GM13977 (cell line): ENCODE measurements at places on chromosomes 5 and 9.

GRCh38 chr9:592225-592624 is 249.3 kb upstream of the DMRT1 start:
- DNase-seq: no peak

- DNase-seq: no peak
Measured at GRCh38 chr9:136326761-136327303, 507 bp upstream of the GPSM1 start.

DNA sequence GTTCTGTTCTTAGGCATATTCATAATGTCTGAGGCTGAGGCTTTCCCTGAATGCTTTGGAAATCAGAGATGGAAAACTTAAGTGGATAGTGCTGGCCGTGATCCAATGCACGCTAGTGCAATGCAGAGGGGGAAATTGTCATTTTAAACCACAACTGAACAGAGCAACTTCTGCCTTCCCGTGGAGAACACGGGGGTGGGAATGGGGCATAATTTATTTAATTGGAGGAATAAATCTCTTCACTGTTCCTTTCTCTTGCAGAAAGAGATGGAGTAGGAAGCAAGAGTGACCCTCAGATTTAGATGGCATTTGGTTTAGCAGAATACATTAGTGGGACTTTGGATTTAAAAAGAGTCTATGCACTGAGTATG is 22.9 kb upstream of the NREP start:
- no peak for DNase-seq

DNA sequence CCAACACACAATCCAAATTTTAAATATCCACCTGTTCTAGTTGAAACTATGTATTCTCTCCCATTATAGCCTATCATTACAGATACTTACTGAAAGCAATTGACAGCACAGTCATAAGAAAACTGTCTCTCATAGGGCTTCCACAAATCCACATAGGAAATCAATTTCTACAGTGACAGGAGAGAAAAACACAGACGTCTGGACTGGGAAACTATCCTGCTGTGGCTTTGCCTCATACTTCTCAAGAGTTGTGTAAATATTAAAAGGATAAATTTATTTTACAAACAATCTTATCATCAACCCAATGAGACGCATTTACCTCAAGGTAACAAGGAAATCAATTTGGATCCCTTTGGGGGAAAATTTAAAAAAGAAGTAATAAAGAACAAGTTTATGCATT is 517.5 kb downstream of the EFNA5 start:
- DNase-seq: no peak

DNA sequence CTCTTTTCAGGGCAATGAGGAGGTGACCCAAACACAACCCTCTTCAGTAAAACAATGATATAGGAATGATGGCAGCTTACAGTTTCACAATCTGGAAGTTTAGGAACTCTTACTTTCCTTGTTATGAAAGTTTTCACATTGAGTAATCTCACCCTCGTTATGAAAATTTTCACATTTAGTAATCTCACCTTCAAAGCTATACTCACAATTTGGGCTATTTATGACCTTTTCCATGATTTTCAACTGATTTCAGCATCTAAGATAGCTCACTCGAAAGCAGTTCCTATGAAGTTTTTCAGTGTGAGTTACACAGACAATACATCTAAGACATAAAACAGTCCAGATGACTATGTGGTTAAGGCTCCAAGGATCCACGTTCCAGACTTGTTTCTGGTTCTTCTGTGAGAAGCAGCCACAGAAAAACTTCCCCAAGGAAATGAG is 57.1 kb downstream of the FOXD1 start:
- DNase-seq: no peak

- no peak for DNase-seq
Measured at GRCh38 chr5:139688751-139689372, 40.7 kb downstream of the CXXC5 start.

- no peak for DNase-seq
Measured at GRCh38 chr5:77963795-77964194, 187.7 kb upstream of the TBCA start.

- DNase-seq: no peak
Measured at GRCh38 chr9:113464286-113464660, 746 bp downstream of the RGS3 start.

DNA sequence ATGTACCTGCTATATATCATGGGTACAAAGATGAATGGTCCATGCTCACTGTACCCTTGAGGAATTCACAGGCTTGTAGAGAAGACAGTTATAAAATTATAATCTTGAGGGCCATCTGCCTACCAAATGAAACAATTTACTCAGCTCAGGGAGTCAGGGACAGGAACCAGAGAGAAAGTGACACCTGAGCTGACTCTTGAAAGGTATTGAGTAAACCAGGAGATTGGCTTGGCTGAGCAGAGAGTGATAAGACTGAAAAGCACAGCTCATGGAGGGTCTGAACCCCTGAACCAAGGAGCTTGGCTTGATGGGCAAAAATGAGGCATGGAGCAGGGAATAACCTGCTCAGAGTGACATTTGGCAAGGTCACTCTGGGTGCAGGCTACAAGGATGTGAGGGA is 147.3 kb downstream of the FAM114A2 start:
- DNase-seq: no peak

DNA sequence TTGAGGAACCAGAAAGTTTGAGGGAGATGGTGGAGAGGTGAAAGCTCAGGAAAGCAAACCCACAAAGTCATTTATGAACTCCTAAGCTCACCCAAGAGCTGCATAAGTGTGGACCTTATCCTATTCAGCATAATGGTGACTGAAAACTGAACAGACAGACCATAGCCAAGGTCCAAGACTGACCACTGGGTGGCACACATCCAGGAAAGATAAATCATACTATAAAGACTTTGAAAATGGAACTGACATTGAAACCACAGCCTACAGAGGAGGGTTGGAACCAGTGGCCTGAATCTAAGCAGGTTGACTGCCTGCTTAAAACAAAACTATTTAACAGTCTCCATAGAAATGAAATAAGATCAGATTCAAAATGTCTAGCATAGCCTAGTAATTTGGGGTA is 121.0 kb upstream of the RGS7BP start:
- peak; percentile 3 for DNase-seq

DNA sequence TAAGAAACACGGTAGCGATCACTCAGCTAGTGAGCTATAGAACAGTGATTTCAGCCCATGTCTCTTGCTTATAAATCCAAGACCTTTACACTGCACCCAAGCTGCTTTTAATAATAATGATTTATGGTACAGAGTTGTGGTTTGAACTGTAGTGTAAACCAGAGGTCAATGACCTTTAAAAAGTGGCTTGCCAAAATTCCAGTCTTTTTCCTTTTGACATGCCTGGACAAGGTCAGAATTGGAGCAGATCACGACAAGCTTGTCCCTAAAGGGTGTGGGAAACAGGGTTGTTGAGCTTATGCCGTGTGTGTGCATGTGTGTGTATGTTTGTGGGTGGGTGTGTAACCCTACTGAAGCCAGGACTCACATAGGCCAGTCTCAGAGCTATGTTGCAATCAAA is 225.3 kb upstream of the CLINT1 start:
- no peak for DNase-seq

- DNase-seq: no peak
Measured at GRCh38 chr5:56482363-56482762, 249.2 kb upstream of the ANKRD55 start.

DNA sequence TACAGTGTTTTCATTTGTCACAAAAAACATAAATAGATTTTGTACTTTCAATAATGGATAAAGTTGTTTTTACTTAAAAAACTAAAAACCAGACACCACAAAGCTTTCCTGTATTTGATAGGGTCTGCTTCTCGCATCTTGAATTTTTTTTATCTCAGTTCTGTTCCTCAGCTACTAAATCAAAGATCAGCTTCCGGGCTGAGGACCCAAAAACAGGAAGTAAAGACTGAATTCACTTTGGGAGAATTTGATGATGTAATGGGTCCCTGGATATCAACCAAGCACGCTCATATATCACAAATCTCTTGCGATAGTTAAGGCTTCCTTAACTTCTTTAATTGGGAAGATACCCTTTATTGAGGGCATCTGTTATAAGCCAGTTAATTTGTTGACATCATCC is 24.1 kb downstream of the ITK start:
- DNase-seq: no peak

DNA sequence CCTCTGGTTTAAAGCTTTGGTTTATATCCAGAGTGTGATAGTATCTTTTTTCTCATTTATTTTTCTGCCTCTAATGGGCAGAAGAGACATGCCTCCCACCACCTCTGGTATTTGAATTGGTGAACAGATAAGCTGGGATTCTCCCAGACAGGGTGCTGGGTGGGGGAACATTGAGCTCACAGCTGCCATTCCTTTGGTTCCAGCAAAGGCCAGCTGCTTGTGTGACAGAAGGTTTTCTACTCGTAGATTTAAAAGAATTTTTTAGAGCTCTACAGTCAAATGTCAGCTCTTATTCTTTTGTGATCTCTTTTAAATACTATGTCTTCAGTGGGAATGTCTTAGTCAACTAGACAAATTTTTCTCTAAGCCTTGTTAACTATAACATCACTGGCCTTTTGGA is 54.7 kb upstream of the ADAMTS16 start:
- no peak for DNase-seq

- DNase-seq: no peak
Measured at GRCh38 chr5:58969253-58969652, 386.4 kb downstream of the RAB3C start.

GRCh38 chr5:168097876-168098653 is 193.4 kb upstream of the WWC1 start:
- no peak for DNase-seq

GRCh38 chr5:1647580-1647979 is 123.8 kb upstream of the LPCAT1 start:
- no peak for DNase-seq

DNA sequence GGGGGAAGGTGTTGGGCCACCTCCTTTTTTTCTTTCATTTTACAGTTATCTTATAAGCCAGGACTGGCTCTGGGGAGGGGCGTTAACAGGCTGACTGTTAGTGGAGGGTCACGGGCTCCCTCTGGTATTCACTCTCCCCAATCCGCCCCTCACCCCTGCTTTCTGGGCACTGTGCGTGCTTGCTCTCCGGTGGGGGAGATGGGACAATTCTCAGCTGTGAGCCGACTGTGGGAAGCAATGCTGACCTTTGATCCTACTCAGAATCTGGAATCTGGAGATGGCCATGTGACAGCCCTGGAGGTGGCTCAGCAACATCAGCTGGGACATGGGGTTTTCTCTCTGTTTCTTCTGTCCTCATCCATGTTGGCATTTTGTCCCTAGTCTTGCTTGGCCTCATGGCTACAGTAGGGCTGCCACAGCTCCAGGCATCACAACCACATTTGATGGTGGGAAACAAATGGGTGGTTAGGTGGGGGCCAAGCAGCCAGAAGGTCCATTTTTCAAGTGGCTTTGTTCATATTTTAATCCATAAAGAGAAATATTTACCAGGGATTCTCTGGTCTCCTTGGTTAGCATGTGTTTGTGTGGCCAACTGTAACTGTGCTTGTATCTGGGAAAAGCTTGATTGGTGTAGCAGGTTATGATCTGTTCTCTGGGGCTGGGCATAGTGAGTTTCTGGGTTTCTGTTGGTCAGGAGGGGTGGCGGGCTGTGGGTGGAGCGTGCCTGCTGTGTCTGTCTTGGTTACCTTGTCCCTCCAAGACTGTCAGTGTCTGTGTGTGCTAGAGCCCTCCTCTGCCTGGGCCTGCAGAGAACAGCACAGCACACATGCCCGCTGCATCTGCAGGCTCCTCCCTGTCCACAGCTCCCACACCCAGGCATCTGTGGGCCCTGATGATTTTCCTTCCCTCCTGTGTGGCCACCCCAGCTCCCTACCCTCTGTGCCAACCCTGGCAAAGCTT is 12.4 kb downstream of the WNK2 start:
- DNase-seq: no peak

- no peak for DNase-seq
Measured at GRCh38 chr9:93141771-93142483, 7.9 kb upstream of the NINJ1 start.

DNA sequence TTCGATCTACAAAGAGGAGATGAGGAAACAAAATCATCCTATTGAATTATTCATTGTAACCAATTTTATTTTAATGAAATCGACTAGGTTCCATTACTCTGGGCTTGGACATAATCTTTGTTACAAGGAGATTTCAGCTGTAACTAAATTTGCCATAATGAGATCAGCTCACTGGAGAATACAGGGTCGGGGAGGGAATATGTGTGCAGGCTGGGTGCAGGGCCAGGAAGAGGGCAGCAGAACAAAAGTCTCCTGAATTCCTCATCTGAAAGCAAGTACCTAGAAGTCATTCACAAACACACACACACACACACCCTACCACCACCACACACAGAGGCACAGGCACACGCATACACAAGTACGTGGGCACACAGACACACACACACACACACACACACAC is 151.2 kb downstream of the PAPPA start:
- no peak for DNase-seq

DNA sequence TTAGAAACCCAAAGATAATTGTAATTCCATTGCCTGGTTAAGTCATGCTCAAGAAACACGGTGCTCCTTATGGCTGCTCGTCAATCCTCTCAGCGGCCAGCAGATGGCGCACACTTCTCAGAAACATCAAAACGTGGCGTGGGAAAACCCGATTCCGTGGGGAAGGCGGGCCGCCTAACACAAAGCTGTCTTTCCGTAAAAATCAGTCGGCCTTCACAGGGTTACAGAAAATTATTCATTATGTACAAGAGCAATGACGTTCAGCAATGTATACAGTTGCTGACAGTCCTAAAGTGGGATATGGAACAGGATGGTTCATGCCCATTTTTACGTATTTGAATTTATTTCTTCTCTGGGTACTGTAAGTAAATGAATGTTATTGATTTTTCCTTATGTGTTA is 83.5 kb downstream of the PDE4D start:
- peak; percentile 59 for DNase-seq

- DNase-seq: no peak
Measured at GRCh38 chr5:142295084-142295758, 29.6 kb downstream of the SPRY4 start.

GRCh38 chr5:74625742-74626241 is 14.7 kb downstream of the ENC1 start:
- DNase-seq: no peak

GRCh38 chr5:61332358-61332749 is 296 bp downstream of the ZSWIM6 start:
- peak; percentile 66 for DNase-seq

GRCh38 chr5:107598958-107599357 is 71.8 kb downstream of the EFNA5 start:
- no peak for DNase-seq

DNA sequence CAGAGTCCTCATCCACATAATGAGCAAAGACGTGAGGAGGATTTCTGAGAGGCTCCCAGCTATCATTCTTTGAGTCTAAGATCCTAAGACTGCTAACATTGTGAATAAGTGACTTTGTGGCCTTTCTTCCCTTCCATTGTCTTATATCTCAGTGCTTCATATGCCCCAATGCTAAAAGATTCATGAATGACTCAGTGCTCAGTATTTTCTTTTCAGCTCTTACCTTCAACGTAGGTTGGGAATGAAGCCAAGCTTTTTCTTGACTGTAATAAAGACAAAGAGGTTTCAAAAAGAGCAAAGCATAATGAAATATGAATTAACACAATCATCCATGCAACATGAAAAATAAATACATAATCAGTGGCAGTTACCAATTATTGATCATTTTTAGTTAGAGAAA is 146.4 kb downstream of the ENTREP1 start:
- no peak for DNase-seq

- no peak for DNase-seq
Measured at GRCh38 chr9:137626464-137626863, 7.7 kb downstream of the EHMT1 start.

- DNase-seq: no peak
Measured at GRCh38 chr9:38176251-38176650, 107.2 kb upstream of the SHB start.
